ENCODE measurements at places on chromosomes 12 and 14.

DNA sequence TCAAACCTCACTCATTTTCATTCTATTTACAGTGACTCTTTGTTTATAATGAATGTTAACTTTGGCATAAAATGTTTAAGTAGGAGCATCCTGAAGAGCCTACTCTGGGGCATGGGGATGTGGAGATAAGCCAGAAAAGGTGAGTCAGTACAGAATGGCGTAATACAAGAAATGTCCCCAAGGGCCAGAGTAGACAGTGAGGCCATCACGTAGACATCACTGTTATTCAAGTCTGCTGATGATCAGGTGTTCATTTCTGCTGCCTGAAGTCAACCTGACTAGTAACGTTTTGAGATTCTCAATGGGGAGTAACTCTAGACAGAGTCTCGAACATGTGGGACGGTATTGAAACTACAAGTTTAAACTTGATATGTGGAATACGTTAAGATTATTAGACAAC is 47.6 kb upstream of the PKP2 start:
- no peak for DNase-seq

DNA sequence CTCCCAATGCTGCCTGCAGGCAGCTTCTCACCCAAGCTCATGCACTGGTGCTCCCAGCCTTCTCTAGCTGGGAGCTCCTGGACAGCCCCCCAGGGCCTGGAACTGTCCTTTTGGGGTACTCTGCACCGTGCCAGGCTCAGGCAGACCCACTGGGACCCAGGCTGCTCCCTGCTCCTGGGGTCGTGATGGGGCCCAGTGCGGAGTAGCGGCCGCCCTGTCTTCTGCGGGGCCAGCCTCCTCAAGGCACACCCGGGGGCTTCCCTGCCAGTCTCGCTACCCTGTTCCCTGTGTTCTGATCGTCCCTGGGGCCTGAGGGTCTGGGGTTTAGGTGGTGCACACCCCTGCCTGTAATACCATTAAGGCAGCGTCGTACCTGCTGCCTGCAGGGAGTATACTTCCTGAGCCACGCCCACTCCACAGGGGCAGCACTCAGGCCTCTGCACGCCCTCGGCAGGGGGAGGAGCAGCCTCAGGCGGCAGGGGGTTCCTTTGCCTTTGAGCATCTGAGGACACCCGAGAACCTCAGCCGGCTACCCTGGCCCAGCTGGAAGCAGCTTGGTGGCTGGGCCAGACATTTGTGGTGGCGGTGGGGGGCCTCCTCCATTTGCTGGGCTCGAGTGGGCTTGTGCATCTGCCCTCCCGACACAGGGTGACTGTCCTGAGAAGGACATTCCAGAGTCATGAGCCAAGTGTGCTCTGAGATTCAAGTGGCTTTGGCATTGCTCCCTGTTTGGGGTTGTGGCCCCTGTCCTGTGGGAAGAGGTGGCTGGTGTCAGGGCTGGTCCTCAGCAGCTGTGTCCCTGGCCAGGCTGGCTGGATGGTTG is 9.2 kb upstream of the CRIP2 start:
- DNase-seq: no peak

GRCh38 chr12:59066445-59066844 is 146.1 kb upstream of the LRIG3 start:
- no peak for DNase-seq

DNA sequence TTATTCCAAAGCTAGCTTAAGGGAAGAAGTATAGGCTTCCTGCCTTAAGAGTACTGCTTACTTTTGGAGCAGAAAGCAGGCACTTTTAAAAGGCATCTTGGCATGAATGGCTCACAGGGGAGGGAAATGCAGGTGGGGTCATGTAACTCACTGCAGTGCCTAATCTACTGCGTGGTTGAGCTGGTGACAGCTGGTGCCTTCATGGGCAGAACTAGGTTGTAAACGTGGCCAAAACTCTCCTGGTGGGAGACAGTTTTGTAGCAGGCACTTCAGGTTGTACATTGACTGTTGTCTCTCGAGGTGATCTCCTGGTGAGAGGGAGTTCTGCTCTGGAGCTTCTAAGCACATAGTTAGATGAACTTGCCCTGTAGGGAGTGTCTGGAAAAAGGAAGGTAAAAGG is 962.5 kb downstream of the DIO2 start:
- DNase-seq: no peak

GRCh38 chr12:5512601-5512970 is 80.7 kb downstream of the NTF3 start:
- no peak for DNase-seq

- no peak for DNase-seq
These were observed 93.9 kb upstream of the RASSF8 start for GRCh38 chr12:25864306-25865276.

DNA sequence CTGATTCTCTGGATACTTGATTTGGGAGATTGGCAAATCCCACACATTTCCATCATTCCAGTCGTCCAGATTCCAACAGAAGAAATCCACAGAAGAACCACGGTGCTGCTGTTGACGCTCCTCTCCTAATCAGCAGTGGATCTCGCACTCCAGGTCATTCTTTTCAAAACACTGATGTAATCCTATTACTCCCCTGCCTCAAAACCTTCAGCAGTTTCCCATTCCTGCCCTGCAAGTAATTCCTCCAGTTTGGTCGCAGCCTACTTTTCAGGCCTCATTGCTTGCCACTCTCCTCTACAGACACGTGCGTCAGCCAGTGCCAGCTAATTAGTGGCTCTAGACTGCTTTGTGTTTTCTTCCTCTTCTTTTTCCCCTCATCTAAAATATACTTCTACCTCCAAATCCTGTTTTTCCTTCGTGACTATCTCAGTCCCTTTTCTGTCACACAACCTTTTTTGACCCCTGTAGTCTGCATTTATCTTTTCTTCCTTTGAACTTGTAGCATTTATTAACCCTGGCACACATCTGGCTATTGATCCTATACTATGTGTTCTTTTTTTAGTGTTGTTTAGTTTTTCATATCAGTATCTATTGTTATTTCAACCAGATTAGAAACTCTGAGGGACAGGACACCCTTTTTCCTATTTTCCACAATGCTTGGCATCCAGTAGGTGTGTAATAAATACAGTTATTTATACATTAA is 36.8 kb downstream of the PRORP start:
- DNase-seq: no peak

DNA sequence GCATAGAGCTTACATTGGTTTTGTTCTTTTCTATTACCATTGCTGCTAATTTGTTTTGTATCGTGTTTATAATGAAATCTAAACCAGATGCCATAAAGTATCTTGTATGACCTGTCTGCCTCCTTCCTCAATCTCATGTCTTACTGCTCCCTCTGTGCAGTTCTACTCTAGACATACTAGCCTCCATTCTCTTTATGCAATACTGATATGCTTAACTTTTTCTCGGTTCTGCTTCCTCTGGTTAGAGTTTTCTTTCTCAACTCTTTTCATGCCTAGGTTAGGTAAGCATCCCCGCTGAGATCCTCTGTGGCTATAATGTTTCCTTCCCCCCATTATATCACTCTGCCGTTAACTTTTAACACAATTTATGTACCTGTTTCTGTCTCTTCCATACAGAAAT is 852.3 kb downstream of the TRHDE start:
- DNase-seq: no peak

GRCh38 chr12:22332202-22332601 is 2.3 kb downstream of the ST8SIA1 start:
- no peak for DNase-seq

GRCh38 chr14:73752297-73752992 is 38.3 kb upstream of the PNMA1 start:
- no peak for DNase-seq

DNA sequence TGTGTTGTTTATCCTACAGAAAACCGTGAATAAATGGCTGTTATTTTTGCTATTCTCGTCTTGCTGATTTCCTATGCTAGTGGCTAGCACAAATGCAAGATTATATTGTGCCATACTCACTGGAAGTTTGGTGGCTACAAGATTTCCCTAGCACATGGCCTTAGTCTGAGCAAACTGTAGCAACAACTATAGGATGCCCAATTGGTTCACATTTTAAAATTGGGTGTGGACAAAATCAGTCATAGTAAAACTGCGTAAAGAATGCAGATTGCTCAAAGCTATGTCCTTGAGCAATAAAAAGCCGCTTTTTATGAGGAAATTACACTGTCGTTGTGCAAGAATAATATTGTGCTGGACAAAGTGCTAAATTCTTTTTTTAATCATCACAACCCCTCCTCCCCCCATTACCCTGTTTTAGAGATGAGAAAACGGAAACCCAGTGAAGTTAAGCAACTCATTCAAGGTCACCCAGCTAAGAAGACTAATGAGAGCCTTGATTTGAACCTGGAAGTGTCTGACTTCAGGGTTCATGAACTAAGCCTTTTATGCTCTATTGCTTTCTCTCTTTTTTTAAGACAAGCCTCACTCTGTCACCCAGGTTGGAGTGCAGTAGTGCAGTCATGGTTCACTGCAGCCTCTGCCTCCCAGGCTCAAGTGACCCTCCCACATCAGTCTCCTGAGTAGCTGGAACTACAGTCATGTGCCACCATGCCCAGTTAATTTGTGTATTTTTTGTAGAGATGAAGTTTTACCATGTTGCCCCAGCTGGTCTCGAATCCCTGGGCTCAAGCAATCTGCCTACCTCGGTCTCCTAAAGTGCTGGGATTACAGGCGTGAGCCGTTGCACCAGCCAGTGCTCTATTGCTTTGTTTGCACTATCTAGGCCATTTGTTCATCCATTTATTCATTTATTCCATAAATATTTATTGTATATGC is 73.6 kb downstream of the SRGAP1 start:
- DNase-seq: no peak

GRCh38 chr14:90717916-90718315 is 98.3 kb downstream of the TTC7B start:
- DNase-seq: no peak

DNA sequence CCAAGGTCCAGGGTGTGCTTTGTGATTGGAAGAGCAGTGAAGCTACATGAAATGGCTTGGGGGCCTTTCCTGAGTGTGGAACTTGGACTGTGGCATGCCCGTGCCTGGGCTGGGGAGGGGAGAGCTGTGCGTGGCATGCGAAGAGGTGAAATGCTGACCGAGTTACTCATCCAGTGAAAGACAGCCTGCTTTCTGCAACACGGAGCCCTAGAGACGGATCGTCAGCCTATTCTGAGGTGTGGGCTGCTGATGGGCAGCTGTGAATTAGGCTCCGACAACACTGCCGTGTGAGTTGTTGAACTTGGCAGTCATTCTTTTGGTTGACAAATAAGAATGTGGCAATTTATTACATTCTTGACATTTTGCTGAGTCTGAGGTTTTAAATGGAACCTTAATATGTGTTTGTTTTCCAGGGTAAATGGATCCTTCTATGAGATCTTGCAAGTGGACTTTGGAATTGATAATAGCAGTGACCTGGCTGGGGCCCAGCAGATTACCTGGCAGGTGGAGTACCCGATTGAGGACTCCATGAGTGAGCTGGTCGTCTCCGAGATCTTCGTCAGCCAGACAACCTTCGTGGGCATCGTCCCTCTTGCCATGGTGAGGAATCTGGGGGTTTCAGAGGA is 453.9 kb downstream of the AACS start:
- DNase-seq: no peak

- no peak for DNase-seq
These were observed 24.7 kb downstream of the RTRAF start for GRCh38 chr14:52013984-52014600.

DNA sequence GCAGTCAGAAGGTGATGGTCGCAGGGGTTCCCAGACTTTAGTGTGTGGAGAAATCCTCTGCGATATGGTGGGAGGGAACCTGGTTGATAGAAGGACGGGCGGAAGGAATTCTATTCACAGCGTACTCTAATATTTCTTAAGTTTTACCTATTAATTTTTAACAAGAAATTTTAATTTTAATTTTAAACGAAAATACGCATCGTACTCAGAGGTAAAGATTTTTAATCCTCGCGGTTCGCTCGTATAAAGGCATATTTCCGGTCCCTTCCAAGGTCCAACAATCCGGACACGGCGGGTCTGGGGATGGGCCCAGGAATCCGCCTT is 338 bp upstream of the SLC48A1 start:
- no peak for DNase-seq

DNA sequence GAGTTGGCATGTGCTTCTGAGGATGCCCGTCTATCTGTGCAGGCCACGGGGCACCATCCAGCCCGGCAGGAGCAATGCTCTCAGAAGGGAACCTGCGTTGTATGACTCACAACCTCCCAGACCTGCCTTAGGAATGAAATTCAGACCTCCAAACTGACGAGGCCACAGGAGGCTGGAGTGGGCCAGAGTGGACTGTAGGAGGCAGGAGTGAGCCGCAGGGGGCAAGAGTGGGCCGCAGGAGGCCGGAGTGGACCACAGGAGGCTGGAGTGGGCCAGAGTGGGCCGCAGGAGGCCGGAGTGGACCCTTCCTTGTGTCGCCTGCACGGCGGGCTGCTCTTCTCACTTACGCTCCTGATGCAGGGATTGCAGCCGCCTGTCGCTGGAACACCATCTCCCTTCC is 11.1 kb upstream of the FBRSL1 start:
- no peak for DNase-seq

DNA sequence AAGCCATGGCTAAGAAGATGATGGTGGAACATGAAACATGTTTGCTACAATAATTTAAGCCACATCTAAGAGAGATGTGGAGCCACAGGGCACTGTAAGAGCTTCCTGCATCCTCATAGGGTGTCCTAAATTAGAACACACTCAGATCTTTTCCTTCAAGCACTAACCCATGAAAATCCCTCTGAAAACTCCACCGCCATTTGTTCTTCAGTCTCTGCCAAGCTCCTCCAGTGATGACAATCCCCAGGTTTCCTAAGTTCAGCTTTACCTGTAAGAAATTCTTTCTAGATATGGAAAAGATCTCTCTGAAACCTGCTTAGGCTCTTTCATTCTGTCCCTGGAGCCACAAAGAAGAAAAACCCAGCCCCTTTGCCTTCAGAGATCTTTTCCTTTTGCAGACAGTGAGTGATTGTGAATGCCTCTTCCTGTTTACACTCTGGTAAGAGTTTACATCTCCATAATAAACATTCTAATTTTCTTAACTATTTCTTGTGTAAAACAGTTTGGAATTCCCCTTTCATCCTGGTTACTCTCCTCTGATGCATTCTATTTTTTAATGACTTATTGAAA is 907.2 kb downstream of the VRK1 start:
- no peak for DNase-seq

- no peak for DNase-seq
These were observed 44.7 kb upstream of the CHST11 start for GRCh38 chr12:104411826-104412641.

DNA sequence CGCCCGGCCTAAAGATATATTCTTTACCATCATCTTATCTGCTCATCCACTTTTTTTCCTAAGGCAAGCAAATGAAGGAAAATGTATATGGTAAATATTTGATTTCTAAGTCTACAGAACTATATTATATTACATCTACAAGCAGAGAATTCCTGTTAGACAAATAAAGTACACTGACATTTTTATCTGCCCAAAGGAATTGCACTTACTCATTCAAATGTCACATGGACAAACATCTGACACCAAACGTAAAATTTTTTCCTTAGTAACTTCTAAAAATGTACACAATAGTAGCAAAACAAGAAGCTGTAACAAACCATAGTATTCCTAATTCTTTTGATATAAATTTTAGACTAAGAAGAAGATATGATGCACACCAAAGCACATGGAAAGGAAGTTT is 51.0 kb downstream of the SPPL3 start:
- DNase-seq: no peak

DNA sequence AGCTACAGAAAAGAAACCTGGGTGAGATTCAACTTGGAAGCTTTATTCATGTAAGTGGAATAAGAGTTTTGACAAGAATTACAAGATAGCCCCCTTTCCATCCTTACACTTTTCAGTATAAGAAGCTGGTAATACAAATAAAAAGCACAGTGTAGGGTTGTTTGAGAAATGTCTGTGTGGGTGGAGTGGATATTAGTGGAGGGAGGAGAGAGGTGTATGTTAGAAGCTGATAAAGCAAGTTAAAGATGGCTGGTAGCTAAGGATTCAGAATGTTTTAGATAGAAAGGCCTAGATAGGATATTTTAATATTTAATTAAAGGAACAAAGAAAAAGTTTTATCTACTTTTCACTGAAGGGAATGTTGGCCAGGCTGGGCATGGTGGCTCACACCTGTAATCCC is 12.5 kb downstream of the CFAP54 start:
- DNase-seq: no peak

Measured in stimulated activated CD8-positive, alpha-beta memory T cell treated with anti-CD3 and anti-CD28 coated beads, Interleukin-4, amount 100 ng/mL, for 1 hour (primary cell).